ENCODE measurements at places on chromosomes 12 and 14.

DNA sequence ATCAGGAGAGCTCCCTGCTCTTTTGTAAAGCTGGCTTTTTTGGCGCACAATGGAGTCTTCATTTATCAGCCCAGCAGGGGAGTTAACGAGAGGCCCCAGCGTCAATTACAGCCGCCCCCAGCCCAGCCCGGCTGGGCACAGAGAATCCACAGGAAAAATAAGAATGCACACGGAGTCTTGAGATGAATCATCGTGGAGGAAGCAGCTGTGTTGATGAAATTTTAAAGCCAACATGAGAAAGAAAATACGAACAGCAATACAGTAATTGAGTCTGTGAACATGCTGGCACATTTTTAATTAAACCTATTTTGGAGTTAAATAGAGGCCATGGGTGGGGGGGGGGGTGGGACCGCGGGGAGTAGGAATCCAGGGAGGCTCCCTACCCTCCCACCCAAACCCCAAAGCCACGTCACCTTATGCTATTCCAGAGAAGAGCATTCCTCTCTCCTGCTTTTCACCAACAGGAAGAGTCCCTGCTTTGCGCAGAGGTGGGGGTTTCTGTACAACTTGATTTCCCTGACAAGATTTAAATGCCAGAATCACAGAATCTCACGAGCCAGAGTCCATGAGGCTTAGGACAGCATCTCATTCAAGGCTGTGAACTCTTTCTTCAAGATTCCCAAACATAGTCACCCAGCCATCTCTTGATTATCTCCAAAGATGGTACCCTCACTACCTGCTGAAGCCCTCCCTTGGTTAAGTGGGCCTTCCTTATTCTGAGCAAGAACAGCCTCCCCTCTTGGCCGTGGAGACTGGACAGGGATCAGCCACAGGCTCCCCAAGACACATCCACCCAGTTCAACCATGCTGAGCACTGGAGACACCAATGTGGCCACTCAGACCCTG lies 50.3 kb downstream of the CCNK start:
- no peaks in the 10 kb centered on the region for H3K27me3 ChIP-seq
- H3K4me3 ChIP-seq: no peak overlapping the region
- H3K36me3 ChIP-seq: no peaks in the 10 kb centered on the region
- no peak overlapping the region for H3K27ac ChIP-seq
- no peaks in the 10 kb centered on the region for H3K4me1 ChIP-seq

DNA sequence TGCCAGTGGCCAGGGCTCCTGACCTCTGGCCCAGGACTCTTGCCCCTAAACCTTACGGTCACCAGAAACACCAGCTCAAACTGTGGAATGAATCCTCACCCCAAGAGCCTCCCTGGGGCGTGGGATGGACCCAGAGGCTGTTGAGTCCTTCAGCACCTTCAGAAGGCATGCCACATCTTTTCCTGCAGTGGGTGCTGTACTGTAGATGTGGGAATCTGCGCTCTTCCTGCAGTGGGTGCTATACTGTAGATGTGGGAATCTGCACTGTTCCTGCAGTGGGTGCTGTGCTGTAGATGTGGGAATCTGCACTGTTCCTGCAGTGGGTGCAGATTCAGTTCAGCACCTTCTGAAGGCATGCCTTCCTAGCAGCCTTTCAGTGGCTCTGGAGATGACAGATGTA lies 1.2 kb downstream of the KRT82 start:
- H3K36me3 ChIP-seq: no peaks in the 10 kb centered on the region
- H3K4me1 ChIP-seq: no peaks in the 10 kb centered on the region
- no peak overlapping the region for H3K4me3 ChIP-seq
- H3K27ac ChIP-seq: no peak overlapping the region

DNA sequence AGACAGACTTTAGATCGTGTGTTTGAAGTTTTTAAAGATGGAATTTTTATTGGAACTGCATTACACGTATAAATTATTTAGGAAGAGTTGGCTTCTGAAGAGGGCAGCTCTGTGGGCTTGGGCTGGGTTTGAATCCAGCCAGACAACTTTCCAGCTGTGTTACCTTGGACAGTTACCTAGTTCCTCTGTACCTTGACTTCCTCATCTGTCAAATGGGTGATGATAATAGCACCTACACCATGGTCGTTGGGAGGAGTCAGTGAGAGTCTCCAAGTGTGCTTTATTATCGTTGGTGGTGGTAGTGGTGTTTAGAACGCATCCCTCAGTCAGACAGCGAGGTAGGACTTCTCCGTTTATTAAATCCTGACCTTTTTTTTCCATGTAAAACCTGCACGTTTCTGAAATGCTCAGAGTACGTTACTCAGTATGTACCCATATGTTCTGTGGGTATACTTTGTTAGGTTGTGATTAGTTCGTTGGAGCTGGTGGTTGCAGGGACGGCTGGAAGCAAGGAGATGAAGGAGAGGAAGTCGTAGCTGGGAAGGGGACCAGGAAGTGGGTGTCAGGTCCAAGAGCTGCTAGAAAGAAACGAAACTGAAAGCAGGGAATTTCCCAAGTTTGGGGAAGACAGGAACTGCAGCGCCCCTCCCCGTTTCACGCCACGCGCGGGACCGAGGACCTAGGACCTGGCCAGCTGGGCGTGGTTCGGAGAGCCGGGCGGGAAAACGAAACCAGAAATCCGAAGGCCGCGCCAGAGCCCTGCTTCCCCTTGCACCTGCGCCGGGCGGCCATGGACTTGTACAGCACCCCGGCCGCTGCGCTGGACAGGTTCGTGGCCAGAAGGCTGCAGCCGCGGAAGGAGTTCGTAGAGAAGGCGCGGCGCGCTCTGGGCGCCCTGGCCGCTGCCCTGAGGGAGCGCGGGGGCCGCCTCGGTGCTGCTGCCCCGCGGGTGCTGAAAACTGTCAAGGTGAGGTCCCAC lies at the start of gene OAS3:
Gene OAS3, plus strand, starts transcription at position 734 of the 979 bp plus-strand sequence. Its CDS starts 57 bp downstream, at position 791.
- peaks cover 21% of the 10 kb centered on the region for H3K36me3 ChIP-seq
- H3K27ac ChIP-seq: peak within 1 kb of the TSS; percentile 92
- H3K4me3 ChIP-seq: peak within 1 kb of the TSS; percentile 85
- no peaks in the 10 kb centered on the region for H3K27me3 ChIP-seq
- peaks cover 32% of the 10 kb centered on the region for H3K4me1 ChIP-seq

DNA sequence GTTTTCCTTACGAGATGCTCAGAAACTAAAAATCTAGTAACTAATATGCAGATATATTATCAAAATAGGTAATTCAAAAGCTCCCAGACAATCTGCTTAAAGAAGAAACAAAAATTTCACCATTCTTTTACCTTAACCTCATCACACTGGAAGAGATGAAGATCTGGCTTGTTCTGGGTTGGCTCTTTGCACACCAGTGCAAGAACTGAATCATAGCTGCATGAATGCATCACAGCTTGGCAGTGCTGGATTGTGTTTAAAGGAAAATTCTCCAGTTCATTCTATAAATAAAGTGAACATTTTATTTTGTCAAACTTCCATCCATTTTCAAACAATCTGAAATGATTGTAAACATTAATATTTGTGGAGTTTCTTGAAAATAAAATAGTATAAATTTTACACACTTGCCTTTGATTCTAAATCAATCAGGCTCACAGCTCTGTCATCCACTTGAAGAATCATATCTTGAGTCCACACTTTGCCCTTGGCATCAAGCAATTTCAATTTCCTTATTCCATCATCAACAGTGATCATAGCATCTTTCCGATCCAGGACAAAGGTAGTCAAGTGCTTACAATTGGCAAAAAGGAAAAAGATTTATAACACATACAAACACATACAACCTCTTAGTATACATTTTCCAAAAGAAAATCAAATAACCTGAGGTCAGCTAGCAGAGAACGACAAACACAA lies 119.8 kb downstream of the EPS8 start:
- DNase-seq: no peak
- no peaks in the 10 kb centered on the region for H3K36me3 ChIP-seq
- no peak overlapping the region for H3K27ac ChIP-seq
- H3K4me3 ChIP-seq: no peak overlapping the region
- peaks cover 5% of the 10 kb centered on the region for H3K27me3 ChIP-seq
- H3K4me1 ChIP-seq: no peaks in the 10 kb centered on the region

GRCh38 chr12:92027243-92027642 lies 118.4 kb downstream of the BTG1 start:
- peaks cover 51% of the 10 kb centered on the region for H3K4me1 ChIP-seq
- no peak overlapping the region for H3K4me3 ChIP-seq
- H3K27me3 ChIP-seq: no peaks in the 10 kb centered on the region
- no peak overlapping the region for H3K27ac ChIP-seq

- peaks cover 4% of the 10 kb centered on the region for H3K36me3 ChIP-seq
- DNase-seq: no peak
- no peak overlapping the region for H3K27ac ChIP-seq
- H3K27me3 ChIP-seq: no peaks in the 10 kb centered on the region
- H3K4me1 ChIP-seq: peaks cover 11% of the 10 kb centered on the region
Measured at GRCh38 chr12:71708658-71709057, 22.8 kb downstream of the TMEM19 start.

DNA sequence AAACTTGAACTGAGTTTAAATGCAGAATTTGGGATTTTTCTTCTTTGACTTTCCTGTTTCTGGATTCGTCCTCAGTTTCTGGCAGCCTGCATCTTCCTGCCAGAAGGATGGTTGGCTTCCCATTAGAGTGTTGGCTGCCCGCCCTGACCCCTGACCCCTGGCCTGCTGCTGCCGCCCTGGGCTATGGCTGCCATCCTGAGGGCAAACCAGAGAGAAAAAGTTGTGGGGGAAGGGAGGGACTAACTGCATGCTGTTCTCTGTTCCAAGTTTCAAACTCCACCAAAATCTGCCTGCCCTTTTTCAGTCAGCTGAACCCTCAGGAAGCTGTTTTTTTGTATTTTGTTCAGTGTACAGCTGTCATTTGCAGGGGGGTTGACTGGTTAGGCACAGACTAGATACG lies 48.4 kb downstream of the FNTB start:
- H3K36me3 ChIP-seq: peaks cover 28% of the 10 kb centered on the region
- H3K4me1 ChIP-seq: no peaks in the 10 kb centered on the region
- H3K4me3 ChIP-seq: no peak overlapping the region
- H3K27ac ChIP-seq: no peak overlapping the region
- H3K27me3 ChIP-seq: no peaks in the 10 kb centered on the region

GRCh38 chr12:68042212-68042699 lies 53.0 kb downstream of the IFNG-AS1 start:
- no peak overlapping the region for H3K4me3 ChIP-seq
- H3K4me1 ChIP-seq: peaks cover 13% of the 10 kb centered on the region
- peak overlapping the region; percentile 17 for H3K27ac ChIP-seq
- H3K27me3 ChIP-seq: peaks cover 3% of the 10 kb centered on the region

DNA sequence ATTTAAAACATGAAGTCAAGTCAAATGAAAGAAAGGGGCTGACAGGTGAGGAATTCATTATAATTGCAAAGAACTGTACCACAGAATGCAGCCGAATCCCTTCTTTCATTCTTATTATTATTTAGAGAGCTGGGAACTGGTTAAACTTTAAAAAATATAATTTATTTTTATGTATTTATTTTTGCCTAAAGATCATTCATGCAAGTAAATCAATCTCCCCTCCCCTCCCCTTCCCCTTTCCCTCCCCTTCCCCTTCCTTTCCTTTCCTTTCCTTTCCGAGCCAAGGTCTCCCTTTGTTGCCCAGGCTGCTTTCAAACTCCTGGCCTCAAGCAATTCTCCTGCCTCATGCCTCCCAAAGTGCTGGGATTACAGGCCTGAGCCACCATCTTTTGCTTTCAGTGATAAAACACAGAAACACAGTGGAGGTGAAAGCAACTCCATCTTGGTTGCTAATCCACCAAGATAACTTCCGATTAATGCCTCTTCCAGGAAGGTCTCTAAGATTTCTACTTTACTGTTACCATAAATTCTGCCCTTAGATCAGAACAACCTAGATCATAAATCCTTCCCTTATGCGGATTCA lies 6.0 kb upstream of the UBC start:
- DNase-seq: no peak
- no peaks in the 10 kb centered on the region for H3K36me3 ChIP-seq
- H3K4me1 ChIP-seq: peaks cover 56% of the 10 kb centered on the region
- H3K27me3 ChIP-seq: peaks cover 4% of the 10 kb centered on the region

DNA sequence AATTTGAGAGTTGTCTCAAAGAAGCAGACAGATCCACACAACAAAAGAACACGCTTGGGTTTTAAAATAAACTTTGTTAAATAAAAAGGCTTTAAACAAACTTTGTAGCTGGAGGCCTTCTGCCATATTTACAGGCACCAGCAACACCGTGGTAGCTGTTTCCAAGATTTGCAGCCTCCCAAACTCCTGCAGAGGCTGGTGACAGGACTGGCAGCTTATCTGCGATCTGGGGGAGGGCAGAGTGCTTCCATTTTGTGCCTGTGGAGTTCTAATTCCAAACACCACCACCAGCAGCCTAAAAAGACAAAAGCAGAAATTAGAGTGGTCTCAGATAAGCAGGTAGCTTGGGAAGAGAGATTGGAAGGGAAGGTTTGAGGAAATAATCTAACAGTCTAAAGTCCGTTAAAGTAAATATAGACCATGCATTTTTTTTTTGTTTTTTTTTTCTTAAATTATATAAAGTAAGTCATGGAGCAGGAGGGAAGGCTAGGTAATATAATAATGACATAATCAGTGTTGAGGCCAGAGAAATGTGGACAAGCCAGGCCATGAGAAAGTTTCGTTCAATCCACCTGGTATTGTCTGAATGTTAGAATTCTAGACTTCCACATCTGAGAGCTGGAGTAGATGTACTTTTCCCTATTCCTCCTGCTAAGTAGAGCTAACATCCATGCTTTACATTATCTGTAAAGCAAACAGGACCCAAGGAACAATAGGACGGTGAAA lies 69.6 kb upstream of the TMEM132D start:
- no peaks in the 10 kb centered on the region for H3K27me3 ChIP-seq
- H3K27ac ChIP-seq: no peak overlapping the region
- no peaks in the 10 kb centered on the region for H3K36me3 ChIP-seq
- DNase-seq: no peak
- no peaks in the 10 kb centered on the region for H3K4me1 ChIP-seq
- H3K4me3 ChIP-seq: no peak overlapping the region

DNA sequence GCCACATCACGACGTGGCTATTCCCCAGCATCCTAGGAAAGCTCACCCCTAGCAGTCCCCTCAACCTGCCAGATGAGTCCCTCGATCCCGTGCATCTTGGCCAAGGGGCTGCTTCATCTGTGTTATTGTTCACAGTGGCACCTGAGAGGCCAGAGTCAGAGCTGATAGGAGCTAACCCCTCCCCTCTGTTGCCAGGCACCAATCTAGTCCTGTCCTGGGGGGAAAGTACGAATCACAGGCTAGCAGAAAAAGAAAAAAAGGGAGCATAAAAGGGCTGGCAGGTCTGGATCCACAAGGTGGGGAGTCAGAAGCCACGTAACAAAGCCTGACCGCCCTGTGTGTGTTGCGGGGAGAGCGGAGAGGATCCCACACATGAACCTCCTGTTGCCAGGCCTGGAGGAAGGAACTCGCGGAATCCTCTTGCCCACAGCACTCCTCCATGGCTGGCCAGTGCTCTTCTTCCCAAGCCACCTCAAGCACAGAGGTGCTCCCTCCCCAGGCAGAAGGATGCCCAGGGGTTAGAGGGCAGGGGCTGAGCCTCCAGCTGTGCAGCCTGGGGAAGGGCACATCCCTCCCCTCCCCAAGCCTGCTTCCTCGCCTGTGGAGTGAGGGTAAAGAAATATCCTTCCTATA lies 91.8 kb downstream of the ITPK1 start:
- H3K4me3 ChIP-seq: no peak overlapping the region
- DNase-seq: no peak
- no peaks in the 10 kb centered on the region for H3K27me3 ChIP-seq
- peaks cover 2% of the 10 kb centered on the region for H3K36me3 ChIP-seq
- peaks cover 8% of the 10 kb centered on the region for H3K4me1 ChIP-seq
